ENCODE measurements at places on chromosomes 5 and 9.

DNA sequence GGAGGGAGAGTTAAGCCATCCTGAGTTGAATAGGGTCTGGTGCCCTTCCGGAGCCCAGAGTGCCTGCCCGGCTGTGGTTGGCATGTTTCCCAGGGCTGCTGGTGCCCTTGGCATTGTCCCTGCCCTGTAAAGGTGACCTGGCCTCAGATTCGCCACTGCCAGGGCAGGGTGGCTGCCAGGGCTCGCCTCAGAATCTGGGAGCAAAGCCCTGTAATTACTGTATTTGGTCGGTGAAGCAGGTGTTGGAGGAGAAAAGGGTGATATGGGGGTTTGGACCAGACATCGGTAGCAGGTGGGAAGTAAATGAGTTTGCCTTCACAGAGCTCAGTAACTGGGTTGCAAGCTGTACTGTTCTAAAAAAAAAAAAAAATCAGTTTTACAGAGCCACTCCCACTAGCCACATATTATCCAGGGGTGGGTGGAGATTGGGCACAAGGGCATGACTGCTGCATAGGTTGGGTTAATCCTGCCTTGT is 47.6 kb downstream of the RGS3 start:
- no peak for DNase-seq

GRCh38 chr5:62326302-62326701 is 20.3 kb downstream of the KIF2A start:
- DNase-seq: no peak

DNA sequence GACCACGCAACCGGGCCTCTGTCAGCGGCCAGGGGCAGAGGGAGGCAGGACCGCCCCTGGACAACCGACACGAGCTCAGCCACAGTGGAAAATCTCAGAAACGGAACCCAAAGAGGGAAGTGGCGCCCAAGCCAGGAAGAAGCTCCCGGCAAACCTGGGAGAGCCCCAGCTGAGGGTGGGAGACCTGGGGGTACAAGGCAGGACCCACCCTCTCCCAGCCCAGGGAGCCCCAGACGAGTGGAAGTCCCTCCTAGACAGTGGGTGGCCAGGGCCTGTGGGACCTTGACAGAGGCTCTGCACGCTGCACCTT is 3.0 kb downstream of the SLC12A7 start:
- no peak for DNase-seq

DNA sequence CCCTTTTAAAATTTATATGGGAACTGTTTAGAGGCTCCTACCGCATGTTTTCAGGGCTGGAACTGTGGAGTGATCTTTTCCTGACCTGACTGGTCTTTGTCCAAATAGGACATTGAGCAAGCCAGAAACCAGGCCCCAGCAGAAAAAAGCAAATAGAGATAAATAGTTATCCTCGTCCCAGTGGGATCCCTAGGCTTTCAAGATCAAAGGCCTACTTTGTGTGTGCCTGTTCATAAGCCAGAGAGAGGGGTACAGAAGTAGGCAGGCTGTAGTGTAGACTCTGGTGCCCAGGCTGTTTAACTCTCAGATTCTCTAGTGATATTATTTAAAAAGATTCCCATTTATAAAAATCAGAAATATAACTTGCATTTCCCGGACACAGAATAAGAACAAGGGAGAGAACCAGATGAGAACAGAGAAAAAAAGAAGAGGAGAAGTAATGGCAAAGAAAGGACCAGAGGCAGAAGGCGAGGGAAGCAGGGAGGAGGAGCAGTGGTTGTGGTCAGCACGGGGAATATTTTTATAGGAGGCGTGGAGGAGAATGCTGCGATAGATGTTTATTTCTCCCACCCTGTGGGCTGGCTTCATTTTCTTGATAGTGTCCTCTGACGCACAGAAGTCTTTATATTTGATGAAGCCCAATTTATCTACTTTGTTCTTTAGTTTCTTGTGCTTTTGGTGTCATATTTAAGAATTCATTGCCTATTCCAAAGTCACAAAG is 101.2 kb downstream of the AOPEP start:
- no peak for DNase-seq

- DNase-seq: no peak
Measured at GRCh38 chr5:148776780-148777179, 49.6 kb upstream of the ADRB2 start.
